ENCODE measurements at places on chromosomes 16 and 17. TPM values are rescaled to one million over a fixed set of nuclear protein-coding genes. Genes with fewer than 3 reads are reported as not detected.

DNA sequence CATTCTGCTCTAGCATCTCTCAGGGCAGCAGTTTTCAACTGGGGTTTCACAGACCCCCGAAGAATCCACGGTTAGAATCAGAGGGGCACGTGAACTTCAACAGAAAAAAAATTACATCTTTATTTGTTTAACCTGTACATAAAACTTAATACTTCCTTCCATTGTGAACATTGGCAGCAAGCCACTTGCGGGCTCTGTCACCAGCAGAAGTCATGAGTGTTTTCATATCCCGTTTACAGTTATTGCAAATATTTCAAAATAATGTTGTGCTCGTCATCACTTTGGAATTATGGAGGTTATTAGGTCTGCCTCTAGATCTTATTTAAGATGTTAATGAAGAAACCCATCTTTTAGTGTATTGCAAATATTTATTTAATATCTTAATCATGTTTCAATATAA lies 109.8 kb downstream of the SDR42E1 start:
- DNase-seq = no peak

DNA sequence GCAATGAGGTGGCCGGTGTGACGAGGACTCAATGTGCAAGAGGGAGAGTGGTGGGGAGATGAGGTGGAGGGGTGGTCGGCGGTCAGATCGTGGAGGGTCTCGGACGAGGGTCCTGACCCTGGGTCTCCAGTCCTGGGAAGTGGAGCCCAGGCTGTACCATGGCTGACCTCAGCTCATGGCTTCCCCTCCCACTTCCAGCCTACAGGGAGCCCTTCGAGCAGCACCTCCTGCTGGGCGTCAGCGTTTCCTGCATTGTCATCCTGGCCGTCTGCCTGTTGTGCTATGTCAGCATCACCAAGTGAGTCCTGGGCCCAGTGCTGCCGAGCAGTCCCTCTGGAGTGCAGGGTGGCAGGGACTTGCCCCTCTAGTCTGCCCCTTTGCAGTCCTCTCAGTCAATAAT lies 41.8 kb downstream of the IL4R start:
- DNase-seq = peak; percentile 34

GRCh38 chr16:49014277-49015224 lies 267.1 kb downstream of the CBLN1 start:
- no peak for DNase-seq

DNA sequence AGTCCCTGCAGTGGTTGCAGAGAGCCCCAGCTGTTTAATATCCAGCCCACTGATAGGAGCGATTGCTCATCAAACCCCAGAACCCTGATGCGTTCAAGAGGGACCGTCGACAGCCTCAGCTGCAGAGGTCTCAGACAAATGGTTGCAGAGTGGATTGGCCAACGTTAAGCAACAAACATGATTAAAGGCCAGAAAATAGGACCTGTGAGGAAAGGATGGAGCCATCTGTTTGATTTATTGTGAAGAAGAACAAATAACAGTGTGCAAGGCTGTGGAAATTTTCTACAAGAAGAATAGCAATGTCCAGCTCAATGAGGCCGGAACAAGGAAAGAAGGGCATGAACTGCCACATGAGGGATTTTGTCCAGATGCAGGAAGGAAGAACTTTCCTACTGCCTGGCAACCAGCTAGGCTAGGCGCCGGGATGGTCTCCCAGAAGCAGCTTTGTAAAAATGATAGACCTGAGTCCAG lies 138.4 kb upstream of the DNAH9 start:
- DNase-seq = peak; percentile 26

- no peak for DNase-seq
Measured at GRCh38 chr17:3732210-3732621, 8.5 kb downstream of the HASPIN start.

DNA sequence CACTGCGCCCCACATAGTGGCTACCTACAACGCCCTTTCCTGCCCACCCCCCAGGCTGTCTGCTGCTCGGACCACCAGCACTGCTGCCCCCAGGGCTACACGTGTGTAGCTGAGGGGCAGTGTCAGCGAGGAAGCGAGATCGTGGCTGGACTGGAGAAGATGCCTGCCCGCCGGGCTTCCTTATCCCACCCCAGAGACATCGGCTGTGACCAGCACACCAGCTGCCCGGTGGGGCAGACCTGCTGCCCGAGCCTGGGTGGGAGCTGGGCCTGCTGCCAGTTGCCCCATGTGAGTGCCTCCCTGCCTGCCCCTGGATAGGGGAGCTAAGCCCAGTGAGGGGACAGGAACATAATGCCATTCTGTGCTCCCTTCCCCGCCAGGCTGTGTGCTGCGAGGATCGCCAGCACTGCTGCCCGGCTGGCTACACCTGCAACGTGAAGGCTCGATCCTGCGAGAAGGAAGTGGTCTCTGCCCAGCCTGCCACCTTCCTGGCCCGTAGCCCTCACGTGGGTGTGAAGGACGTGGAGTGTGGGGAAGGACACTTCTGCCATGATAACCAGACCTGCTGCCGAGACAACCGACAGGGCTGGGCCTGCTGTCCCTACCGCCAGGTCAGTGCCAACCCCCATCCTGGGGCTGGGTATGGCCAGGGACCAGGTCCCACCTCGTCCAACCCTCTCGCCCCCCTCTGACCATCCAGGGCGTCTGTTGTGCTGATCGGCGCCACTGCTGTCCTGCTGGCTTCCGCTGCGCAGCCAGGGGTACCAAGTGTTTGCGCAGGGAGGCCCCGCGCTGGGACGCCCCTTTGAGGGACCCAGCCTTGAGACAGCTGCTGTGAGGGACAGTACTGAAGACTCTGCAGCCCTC lies 7.1 kb downstream of the GRN start:
- DNase-seq = no peak

- DNase-seq = peak; percentile 57
Measured at GRCh38 chr16:89722392-89723278, 1.3 kb downstream of the ZNF276 start.

DNA sequence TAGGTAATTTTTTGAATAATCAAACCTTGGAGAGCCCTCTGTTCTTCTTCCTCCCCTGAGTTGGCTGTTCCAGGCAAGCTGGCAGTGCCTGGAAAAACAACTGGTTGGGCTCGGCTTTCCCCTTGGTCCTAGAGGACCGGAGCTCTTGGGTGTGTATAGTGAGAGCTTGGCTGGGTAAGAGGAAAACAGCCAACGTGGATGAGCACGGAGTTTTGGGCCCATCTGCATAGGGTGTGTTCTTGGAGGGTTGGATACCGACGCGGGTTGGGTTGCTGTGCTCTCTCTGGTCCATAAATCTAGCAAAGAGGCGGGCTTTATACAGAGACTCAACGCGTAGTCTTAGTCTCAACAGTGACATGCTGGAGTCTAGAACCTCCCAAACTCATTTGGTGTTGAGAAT lies 23.2 kb downstream of the ITGB3 start:
- DNase-seq = peak; percentile 66

- DNase-seq = no peak
Measured at GRCh38 chr16:53561101-53561888, 58.3 kb upstream of the AKTIP start.

DNA sequence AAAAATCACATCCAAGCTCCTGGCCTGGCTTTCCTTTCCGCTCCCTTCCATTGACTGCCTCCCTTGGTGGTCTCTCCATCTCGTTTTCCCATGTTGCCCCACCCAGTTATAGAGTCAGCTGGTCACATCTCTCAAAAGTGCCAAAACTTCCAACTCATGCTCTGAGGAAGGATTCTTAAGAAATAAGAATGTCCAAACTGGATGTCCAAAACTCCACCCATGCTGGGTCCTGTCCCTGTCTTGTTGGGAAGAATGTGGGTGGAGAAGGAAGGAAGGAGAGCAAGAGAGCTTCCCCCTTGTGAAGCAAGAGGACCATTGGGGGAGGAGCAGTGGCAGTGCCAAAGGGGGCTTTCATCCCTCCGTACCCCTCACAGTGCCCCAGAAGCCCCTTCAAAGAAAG lies 44.6 kb upstream of the MAP3K14 start:
- no peak for DNase-seq

DNA sequence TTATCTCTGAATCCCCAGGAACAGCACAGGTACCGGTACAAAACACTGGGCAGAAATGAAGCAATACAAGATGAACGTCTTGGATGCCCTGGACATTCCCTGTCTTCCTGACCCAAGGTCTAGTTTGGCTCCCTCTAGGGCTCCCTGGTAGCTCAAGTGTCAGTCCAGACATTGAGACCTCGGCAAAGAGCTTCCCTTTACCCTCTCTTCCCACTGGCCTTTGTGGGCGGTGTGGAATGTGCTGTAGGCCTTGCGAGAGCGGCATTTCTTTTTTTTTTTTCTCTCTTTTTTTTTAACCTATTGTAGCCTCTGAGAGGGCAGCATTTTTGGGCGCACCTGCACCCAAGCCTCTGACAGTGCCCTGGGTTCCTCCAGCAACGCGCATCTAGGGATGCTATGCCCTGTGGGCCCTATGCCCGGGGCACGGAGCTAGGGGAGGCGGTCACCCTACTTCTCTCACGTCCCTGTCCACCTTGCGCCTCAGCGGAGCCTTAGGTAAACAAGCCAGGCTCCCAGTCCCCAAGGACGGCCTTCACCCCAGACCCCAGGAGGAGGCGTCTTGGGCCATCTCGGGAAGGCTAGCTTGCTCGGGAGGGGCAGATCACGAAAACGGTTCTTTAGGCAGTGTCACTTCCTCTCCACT lies 1.2 kb upstream of the NFATC3 start:
- no peak for DNase-seq

- peak; percentile 69 for DNase-seq
Measured at GRCh38 chr17:80261159-80261894, 675 bp downstream of the RNF213 start.

DNA sequence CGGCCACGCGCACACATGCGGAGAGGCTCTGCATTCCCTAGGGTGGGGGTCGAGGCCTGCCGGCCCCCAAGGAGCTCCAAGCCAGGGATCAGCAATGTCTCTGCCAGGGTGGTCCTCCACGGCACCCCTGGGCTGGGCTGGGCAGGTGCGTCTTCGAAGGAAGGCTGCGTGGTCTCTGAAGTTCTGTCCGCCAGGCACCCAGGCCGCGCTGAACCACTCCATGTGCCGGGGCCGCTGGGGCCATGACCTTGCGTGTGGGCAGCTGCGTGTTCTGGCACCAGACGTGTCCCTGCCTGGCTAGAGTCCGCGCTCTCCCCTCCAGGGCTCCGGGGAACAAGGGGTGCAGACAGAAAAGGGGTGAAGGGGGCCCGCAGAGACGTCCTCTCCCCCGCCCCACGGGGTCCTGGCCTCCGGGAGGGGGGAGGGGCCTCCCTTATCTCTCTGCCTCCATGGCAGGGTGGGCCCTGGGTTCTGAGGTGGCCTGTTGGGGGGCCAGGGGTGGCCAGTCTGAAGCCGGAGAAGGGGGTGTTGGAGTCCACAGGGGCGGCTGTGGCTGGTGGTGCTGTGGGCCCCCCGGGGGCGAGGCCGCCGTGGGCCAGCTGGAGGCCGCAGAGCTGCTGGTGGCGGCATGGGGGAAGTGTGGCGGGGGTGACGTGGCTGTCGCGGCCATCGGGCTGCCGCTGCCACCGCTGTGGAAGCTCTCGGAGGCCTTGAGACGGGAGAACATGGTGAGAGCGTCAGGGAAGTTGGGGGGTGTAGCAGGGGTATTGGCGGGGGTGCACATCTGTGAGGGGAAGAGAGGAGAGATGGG lies 5.3 kb downstream of the UBALD1 start:
- no peak for DNase-seq

DNA sequence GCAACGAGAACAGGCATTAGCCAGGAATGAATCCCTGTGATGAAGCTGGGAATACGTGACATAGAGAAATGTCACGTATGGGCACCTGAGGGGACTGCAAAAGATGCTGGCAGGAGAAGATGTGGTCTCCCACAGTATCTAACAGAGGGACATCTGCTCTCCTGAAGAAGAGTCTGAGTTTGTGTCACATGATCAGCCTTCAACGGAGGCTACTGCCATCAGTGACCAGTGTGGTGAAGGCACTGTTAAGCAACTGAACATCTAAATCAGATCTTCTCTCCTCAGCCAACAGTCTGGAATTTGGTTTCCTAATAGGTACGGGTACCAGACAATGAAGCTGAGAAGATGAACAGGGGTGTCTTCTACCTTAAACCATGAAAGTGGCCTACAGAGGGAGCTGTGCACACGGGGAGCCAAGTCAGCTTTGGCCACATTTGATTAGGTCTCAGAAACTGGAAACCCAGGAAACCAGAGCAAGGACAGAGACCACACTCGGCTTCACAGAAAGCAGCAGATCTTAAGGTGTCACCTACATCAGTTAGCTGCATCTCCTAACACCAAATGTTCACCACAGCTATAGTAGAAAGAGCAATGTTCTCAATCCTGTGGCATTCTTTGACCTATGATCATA lies 41.8 kb downstream of the BRD7 start:
- DNase-seq = no peak

GRCh38 chr17:36027761-36028160 lies 10.0 kb upstream of the CCL23 start:
- no peak for DNase-seq

DNA sequence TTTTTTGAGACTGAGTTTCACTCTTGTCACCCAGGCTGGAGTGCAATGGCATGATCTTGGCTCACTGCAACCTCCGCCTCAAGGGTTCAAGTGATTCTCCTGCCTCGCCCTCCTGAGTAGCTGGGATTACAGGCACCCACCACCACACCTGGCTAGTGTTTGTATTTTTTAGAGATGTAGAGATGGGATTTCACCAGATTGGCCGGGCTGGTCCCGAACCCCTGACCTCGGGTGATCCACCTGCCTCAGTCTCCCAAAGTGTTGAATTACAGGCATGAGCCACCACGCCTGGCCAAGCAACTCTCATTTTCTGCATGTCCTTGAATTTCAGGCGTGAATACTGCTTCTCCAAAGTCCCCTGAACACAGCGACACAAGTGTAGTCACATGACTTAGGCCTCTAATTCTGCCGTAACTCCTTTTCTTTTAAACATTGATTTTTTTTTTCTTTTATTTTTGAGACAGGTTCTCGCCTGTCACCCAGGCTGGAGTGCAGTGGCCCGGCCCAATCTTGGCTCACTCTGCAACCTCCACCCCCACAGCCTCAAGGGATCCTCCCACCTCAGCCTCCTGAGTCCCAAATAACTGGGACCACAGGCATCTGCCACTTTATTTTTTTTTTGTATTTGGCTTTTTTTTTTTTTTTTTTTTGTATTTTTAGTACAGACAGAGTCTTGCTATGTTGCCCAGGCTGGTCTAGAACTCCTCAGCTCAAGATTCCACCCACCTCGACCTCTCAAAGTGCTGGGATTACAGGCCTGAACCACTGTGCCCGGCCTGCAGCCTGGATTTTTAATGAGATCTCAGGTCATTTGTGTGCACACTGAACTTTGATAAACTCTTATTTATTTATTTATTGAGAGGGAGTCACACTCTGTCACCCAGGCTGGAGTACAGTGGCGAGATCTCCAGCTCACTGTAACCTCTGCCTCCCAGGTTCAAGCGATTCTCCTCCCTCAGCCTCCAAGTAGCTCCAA lies 124.6 kb downstream of the KCNJ18 start:
- no peak for DNase-seq

GRCh38 chr17:19384723-19385391 lies 2.1 kb downstream of the MFAP4 start:
- DNase-seq = peak; percentile 47

GRCh38 chr17:79623786-79624717 lies 13.2 kb upstream of the RBFOX3 start:
- peak; percentile 7 for DNase-seq

Gene CHST6
- under 0.01 TPM for total RNA-seq

Gene AANAT
- not detected for total RNA-seq

Gene CDC6
- total RNA-seq = 0.78 TPM

Gene IL17C
- not detected for total RNA-seq

Gene MEIOB
- total RNA-seq = not detected

Gene ADAD2
- 4.0 TPM for total RNA-seq

Gene KRT23
- total RNA-seq = 2.3 TPM

Gene MEFV
- 0.99 TPM for total RNA-seq

All from body of pancreas (tissue), 4 donors.